ENCODE measurements at places on chromosomes 5 and 9.

GRCh38 chr9:137275588-137276472 is 1.7 kb upstream of the TOR4A start:
- no peak for DNase-seq

GRCh38 chr9:91421971-91422757 is 1.5 kb downstream of the NFIL3 start:
- no peak for DNase-seq

GRCh38 chr9:100774962-100775361 is 197.1 kb downstream of the CAVIN4 start:
- no peak for DNase-seq

DNA sequence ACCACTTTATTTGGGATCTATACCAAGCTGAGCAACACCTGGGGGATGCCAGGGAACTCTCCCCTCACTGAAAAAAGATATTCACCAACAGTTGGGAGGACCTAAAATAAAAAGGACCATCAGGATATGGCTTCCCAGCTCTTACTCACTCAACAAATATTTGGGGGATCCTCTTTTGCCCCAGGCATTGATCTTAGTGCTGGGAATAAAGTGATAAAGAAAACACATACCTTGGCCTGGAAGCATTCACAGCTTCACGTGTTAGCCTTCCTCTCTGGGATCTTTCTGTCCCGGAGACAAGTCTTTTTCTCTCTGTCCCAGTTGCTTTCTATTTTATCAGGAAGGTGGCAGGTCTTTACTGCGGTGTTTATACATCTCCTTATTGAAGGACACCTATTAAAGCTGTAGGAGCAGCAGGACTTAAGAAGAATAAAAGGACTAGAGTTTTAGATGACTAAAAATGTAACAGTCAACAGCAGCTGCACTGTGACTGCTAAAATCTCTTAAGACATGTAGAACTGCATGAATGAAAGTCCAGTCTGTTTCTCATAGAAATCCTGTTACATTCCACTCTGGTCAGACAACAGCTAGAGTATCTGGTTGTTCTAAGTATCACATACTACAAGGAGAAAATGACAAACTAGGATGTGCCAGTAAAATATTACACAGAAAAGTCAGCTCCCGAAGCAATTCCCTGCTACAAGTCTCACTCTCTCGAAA is 90.0 kb upstream of the ITGA2 start:
- no peak for DNase-seq

- no peak for DNase-seq
Observed at GRCh38 chr5:172141949-172142319, 46.1 kb downstream of the STK10 start.

DNA sequence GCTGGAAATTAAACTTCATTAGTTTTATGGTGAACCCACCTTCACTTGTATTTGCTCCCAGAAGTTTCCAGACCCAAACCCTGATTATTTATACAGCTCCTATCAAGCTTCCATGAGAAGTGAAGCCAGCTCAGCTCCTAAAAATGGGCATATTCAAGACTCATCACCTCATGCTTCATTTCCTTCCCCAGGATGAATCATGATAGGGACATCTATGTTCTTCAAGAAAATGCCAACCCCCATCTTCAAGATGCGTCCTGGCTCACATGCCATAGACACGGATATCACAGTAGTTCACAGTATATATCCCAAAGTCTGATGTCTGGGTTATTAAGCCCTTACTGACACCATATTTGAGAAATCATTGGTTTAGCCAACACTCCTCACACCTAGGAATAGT is 217.6 kb downstream of the NPR3 start:
- DNase-seq, result no peak

GRCh38 chr5:78968781-78969180 is 16.3 kb downstream of the ARSB start:
- DNase-seq, result no peak

GRCh38 chr5:138611678-138612218 is 36.5 kb upstream of the HSPA9 start:
- DNase-seq, result no peak

GRCh38 chr9:129225815-129226214 is 47.8 kb upstream of the IER5L start:
- peak; percentile 47 for DNase-seq

GRCh38 chr5:5481633-5482032 is 59.2 kb downstream of the ICE1 start:
- DNase-seq, result no peak

DNA sequence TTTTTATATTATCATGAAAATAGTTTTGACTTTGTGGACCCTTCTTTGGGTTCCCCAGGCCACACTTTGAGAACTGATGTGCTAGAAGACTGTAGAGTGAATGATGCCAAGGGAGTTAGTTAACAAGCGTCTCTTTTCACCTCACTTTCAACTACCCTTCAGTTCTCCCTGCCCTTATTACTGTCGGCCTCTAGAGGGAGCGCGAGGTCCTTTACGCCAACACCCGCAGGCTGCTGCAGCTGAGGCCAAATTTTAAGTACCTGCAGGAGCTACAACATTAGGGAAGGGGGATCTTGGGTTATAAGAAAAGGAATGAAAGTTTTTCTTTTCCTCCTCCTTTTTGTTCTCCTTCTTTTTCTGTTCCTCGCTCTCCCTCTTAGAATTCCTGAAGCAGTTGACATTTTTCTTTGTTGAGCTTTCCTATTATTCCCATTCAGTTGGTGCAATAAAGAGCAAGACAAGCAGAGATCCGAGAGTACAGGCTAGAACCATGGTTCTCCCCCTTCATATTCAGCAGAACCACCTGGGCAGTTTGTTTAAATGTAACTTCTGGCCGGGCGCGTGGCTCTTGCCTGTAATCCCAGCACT is 84.0 kb downstream of the ZFAND5 start:
- peak; percentile 74 for DNase-seq

GRCh38 chr9:110745676-110746075 is 77.1 kb downstream of the MUSK start:
- DNase-seq, result no peak

GRCh38 chr9:84325347-84325973 is 15.1 kb downstream of the SLC28A3 start:
- DNase-seq, result no peak

GRCh38 chr9:124810663-124811355 is 33.9 kb downstream of the OLFML2A start:
- DNase-seq, result no peak

DNA sequence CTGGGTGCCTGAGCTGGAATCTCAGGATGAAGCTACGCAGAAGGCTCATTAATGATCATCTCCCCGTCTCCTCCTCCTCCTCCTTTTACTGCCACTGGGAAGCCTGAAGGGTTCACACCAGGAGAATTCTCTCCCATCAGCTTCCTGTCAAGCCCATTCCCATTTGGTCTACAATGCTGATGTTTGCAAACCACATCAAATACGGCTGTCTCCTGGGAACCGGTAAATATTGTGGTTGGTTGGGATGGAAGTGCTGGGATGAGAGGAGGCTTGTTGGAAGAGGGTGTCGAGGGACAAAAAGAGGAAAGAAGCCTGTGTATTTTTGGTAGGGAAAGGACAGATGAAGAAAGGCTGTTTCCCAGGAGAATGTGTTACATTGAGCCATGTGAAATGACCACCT is 13.2 kb upstream of the S1PR3 start:
- no peak for DNase-seq

DNA sequence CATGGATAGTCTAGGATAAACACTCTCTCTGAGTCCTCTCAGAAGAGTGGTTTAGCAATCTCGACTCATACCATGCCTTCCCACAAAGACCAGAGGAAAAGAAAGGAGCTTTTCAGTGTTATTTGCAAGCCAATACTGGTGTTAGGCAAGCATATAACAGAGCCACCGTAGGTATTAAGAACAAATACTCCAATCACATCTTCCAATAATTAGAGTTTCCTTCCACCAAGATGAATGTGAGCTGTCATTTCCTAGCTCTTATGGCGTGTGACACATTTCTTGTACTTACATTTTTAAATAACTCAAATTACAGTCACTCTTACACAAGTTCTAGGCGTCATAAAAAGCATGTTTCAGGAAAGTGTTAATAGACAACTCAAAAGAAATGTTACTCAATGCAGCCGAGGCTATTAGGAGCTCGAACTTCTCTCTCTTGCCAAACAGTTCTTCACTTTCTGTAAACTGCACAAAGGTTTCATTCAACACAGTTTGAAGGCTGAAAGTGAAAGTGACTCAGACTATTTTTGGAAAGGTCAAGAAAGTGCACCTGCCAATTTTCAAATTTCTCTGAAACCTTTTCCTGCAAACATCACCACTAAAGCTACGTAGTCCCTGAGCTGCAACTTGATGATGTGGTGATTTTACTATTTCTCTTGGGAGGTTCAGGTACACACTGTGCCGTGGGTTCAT is 153.8 kb downstream of the AUH start:
- DNase-seq, result no peak

DNA sequence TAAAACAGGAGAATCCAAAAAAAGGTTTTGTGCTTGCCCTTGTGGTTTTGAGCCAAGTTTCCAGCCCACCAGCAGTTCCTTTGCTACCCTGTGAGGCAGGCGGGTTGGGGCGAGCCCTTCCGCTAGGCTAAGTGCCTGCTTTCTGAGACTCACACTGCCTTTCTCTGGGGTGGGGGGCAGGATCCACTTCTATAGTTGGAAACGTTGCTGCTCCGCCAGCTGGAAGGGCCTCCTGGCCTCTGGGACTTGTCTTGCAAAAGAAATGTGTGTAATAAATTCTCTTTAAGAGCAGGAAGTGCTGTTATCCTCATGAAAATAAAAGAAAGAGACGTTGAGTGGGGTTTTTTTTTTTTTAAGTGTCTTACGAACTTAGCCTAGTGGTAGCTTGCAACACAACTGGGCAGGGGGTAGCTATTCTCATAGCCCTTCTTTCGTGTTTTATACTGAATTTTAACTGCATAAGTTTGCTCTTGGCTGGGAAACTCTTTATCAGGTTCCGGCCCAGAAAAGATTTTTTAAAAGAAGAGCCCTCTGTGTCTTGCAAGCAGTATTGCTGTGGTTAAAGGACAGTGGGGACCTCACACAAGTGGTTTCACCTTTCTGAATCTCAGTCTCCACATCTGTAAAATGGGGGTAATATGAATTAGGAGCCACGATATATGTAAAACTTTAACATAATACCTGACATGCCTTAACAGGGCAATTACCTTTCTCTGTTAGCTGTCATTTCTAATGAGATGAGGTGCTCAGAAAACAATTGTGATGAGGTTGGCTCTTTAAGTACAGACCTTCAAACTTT is 19.8 kb downstream of the JADE2 start:
- peak; percentile 30 for DNase-seq

DNA sequence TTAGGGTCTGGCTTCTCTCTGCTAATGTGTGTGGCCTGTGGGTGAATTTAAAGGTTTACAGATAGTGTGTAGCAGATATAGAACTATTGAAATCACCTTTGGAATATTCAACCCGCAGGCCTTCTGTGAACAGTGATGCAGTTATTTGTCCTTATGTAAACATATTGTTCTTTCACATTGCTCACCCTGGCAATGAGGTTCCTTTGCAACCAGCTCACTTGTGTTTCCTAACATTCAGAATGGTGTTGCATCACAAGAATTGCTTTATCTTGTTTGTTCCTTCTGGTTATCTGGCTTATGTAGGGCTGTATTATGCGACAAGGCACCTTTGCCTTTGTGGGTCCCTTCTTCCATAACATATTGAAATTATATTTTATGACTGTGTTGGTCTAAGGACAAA is 370.3 kb downstream of the NNT start:
- no peak for DNase-seq

DNA sequence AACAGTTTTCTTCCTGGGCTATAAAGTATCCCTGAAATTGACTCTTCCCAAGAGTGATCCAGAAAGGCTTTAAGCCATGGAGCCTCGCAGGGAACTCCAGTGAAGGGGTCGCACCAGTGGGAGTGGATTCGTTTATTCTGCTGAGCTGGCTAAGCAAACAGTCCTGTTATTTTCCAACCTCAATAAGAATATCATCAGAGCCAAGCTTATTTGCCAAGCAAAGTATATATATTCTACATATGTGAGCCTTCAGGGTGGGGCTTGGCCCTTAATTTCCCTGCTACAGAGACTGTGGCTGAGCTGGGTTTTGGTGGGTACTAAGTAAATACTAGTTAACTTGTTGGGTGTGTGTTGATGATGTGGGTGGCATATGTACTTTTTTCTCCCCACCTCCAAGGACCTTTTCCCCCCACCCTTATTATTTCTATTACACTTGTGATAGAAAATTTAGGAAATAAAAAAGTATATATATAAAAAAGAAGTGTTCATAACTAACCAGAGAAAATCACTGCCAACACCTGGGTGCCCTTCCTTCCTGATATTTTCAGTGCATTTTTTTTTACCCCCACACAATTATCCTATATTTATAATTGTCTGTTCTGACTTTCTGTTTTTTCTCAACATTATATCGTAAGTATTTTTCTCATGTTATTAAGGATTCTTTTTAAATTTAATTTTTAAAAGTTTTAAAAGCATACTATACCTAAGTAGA is 5.3 kb downstream of the GSN start:
- no peak for DNase-seq

GRCh38 chr5:169091396-169091980 is 209.5 kb downstream of the SLIT3 start:
- DNase-seq, result no peak

GRCh38 chr5:38433160-38433861 is 123.1 kb downstream of the LIFR start:
- no peak for DNase-seq

DNA sequence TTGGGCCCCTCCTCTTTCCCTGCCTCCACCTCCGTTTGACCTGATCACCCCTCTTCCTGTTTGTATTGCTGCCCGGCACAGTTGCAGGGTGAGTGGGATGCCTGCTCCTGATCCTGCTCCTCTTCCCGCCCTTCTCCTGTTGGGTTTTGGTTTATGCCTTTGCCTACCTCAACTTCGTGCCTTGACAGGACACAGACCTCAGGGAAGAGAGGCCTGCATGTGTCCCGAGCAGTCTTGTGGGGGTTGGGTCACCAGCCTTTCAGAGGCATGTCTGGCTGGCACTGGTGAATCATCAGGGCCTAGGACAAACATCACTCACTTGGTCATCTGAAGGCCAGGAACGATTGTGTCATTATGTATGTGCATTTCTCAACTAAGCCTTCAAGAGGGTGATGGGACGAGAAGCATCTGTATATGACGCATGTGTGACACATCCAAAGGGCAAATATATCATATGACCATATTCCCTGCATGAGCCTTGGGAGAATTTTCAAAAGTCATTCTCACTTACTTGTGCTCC is 56.9 kb downstream of the NPR3 start:
- DNase-seq, result no peak

GRCh38 chr5:140236891-140237598 is 62.1 kb downstream of the CYSTM1 start:
- no peak for DNase-seq

DNA sequence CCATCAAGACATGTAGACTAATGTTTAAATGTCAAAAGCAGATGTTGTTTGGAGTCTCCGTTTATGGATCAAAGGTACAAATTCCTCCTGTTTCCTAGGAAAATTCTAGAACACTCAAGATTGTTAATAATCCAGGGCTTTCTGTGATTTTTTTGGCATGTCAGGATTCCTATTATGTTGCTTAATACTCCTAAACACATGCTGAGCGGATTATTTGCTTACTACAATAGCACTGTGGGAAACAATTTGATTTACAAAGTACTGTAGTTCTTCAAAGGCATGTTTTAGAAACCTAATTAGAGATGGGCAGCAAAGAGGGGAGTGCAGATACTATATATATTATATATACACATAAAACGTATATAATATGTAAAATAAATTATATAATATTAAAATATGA is 19.0 kb upstream of the SCAMP1 start:
- DNase-seq, result no peak

- no peak for DNase-seq
Observed at GRCh38 chr9:18800579-18800978, 232.4 kb downstream of the SAXO1 start.

All from stimulated activated CD4-positive, alpha-beta T cell treated with anti-CD3 and anti-CD28 coated beads, Interleukin-2, amount 100 ng/mL, for 24 hours (primary cell).